ENCODE measurements at places on chromosomes 13 and 19.

- DNase-seq, result no peak
Measured at GRCh38 chr13:30442926-30443325, 20.6 kb downstream of the UBE2L5 start.

GRCh38 chr13:112142401-112142930 is 75.5 kb downstream of the SOX1 start:
- DNase-seq, result no peak

GRCh38 chr19:3671680-3672574 is 28.3 kb downstream of the PIP5K1C start:
- DNase-seq, result no peak

DNA sequence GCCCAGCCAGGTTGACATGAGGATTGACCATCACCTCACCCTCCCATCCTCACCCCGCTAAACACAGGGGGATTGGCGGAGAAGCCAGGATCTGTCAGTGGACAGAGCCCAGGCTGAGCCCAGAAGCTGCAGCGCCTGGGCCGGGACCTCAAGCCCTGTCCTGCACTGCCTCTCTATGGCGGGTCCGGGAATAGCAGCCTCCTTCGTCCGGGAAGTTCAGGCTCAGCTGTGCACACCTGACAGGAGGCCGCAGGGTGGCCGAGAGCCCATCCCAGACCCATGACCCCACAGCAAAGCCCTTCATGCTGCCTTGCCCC is 67.8 kb downstream of the SPACA7 start:
- no peak for DNase-seq

DNA sequence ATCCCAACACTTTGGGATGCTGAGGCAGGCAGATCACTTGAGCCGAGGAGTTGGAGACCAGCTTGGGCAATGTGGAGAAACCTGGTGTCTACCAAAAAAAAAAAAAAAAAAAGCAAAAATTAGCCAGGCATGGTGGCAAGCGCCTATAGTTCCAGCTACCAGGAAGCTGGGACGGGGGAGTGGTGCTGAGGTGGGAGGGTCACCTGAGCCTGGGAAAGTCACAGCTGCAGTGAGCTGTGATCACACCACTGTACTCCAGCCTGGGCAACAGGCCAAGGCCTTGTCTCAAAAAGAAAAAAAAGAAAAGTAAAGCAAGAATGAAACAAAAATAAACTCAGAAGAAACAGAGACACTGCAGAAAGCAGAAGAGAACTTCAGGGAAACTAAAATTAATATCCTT is 31.6 kb downstream of the MTRF1 start:
- no peak for DNase-seq

GRCh38 chr13:94480672-94481145 is 1.2 kb upstream of the DCT start:
- no peak for DNase-seq

GRCh38 chr13:56561327-56561726 is 579.4 kb upstream of the PRR20A start:
- DNase-seq, result no peak

GRCh38 chr19:49133621-49134454 is 14.5 kb downstream of the PPFIA3 start:
- peak; percentile 43 for DNase-seq

GRCh38 chr13:99258210-99258860 is at the start of gene GPR18:
Gene GPR18 (minus strand): TSS chr13:99258379. CDS start chr13:99255872, 2,507 bp downstream.
- DNase-seq, result no peak

DNA sequence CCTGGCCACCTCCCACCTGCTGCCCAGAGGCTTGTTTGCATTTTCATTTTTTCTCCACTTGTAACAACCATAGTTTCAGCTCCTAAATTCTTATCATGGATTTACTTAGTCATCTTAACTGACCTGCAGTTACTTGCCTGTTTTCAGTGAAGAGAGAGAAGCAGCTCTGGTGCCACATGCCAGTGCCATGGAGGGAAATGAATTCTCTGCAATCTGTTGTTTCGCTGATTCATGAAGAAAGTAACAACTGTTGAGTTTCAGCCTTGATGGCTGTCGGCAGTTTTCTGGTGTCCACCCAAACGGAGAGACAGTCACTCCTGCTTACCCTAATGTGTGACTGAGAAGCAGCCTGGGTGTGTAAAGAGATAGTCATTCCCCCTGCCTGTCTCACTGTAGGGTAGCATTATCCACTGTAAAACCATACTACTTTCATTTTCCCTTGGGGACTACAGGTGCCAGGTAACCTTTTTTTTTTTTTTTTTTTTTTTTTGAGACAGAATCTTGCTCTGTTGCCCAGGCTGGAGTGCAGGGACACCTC is 116.1 kb downstream of the DNAJC3 start:
- no peak for DNase-seq

DNA sequence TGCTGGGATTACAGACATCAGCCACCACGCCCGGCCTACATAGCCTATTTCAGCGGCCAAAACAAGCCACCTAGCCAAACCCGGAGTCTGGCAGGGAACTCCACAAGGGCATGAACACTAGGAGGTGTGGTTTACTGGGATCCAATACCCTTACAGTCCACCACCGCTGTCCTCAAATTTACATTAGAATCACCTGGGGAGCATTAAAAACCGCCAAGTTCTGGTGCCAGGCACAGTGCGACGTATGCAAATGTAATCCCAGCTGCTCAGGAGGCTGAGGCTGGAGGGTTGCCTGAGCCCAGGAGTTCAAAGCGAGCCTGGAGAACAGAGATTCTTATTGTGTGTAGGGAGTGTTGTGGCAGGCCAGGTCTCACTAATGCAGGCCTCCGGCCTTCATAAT is 4.2 kb upstream of the AP1M1 start:
- DNase-seq, result no peak

DNA sequence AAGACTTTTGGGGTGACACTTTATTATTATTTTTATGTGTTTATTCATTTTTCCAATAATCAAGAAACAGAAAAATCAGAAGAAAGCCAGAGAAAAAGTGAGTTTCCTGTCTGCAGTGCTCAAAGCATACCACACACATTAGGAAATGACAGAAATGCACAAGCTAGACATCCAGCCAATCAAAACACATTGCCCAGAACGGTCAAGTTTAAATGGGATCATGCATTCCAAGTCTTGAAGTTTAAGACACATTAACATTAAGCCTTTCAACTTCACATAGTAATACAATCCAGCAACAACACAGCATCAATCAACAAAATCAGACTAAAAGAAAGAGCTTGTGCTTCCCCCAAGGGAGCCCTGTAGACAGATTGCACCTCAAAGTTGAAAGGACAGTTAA is 28.7 kb upstream of the MEDAG start:
- DNase-seq, result no peak

DNA sequence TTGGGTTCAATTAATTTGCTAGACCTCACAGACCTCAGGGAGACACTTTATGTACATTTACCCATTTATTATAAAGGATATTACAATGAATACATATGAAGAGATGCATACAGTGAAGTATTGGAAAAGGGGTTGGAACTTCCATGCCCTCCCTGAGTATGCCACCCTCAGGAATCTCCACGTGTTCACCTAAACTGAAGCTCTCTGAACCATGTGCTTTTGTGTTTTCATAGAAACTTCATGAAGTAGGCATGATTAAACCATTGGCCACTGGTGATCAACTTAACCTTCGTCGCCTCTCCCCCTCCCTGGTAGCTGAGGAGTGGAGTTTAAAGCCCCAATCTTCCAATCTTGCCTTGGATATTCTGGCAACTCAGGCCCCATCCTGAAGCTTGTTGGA is 20.3 kb downstream of the ZNF160 start:
- no peak for DNase-seq

DNA sequence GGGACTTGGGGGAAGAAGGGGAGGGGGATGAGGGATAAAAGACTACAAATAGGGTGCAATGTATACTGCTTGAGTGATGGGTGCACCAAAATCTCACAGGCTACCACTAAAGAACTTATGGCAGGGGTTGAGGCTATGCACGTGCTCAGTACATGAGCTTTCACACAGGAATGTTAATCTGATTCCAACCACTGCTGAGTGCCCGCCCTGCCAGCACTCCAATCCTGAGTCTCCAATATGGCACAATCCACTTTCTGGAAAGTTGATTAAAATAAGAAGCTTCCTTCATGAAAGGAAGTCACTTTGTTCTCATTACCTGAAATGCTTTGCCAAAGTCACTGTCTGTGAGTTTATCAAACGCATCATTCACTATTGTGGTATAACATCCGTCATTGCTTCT is 463.0 kb downstream of the IRS2 start:
- no peak for DNase-seq

DNA sequence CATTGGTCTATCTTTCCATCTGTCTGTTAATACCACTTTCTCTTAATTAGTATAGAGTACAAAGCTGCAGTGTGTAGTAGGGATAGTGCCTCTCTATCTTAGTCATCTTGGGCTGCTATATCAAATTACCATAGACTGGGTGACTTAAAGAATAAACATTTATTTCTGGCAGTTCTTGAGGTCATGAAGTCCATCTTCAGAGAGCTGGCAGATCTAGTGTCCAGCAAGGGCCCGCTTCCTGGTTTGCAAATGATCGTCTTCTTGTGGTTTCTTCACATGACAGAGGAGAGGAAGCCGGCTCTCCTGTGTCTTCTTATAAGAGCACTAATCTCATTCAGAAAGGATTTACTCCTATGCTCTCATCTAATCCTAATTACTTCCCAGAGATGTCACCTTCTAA is 6.1 kb downstream of the ZNF700 start:
- DNase-seq, result no peak

- DNase-seq, result no peak
Measured at GRCh38 chr19:30640252-30640965, 268.2 kb downstream of the ZNF536 start.

DNA sequence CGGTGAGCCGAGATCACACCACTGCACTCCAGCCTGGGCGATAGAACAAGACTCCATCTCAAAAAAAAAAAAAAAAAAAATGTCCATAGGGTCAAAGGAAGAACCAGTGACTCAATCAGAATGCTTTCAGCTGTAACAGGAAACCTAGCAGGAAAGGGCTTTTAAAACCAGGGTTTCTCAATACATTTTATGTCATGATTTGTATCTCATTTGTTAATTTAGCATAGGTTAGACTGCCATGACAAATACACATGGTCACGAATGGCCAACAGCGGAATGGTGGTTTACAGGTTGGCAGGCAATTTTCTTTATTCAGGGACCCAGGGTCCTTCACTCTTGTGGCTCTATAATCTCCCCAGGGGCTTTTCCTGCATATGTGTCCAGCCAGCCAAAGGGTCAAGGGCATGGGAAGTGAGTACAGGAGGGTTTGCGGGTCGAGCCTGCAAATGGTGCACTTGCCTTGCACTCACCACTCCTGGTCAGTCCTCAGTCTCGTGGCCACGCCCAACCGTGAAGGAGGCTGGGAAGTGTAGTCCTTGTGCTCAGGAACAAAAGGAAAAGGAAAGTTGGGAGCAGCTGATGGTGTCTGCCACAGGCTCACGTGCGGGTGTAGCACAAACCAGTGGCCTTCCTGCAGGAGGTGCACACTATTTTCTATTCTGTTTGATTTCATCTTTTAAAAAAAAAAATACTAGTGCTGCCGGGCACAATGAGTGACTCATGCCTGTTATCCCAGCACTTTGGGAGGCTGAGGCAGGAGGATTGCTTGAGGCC is 14.8 kb downstream of the DHX34 start:
- no peak for DNase-seq

- no peak for DNase-seq
Measured at GRCh38 chr19:5627395-5627904, 4.6 kb downstream of the SAFB start.

GRCh38 chr19:31418692-31419430 is 69.6 kb upstream of the TSHZ3 start:
- DNase-seq, result no peak

DNA sequence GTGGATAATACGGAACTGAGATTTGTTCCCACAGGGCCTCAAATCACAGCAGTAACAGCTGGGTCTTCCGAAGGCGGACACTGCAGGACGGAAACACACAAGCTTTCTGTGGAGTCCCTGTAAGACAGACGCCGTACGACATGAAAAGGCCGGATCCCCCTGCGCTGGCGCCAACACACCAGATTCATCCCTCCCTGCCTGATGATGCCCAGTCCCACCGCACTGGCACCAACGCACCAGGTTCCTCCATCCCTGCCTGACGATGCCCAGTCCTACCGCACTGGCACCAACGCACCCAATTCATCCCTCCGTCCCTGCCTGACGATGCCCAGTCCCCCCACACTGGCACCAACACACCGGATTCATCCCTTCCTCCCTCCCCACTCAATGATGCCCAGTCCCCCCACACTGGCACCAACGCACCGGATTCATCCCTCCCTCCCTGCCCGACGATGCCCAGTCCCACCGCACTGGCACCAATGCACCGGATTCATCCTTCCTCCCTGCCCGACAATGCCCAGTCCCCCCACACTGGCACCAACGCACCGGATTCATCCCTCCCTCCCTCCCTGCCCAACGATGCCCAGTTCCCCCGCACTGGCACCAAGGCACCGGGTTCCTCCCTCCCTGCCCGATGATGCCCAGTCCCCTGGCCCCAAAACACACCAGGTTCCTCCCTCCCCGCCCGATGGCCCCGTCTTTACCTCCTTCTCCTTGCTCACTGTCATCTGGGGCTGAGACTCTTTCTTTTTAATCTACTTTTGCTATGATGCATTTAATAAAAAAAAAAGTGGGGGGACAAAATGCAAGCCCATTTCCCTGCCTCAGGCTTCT is 55.1 kb downstream of the RASA3 start:
- DNase-seq, result no peak

- no peak for DNase-seq
Measured at GRCh38 chr19:7766535-7766934, 3.5 kb downstream of the CLEC4M start.

DNA sequence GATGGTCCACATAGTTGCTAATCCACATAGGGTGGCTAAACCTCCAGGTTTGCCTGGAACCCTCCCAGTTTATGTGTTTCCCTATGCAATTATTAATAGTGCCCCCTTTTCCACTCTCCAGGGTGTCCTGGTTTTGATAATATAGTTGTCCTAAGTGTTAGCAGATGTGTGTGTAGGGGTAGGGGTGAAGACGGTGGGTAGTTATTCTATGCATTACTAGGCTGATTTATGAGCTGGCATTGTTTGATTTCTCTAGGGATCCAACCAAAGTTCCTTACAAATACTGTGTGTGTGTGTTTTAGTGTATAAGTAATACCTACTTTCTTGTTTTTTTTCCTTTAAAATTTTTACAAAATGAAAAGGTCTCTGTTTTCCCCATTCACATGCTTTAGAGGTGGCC is 21.1 kb downstream of the GTF2F2 start:
- DNase-seq, result no peak

- DNase-seq, result no peak
Measured at GRCh38 chr13:44969551-44970484, 19.5 kb downstream of the NUFIP1 start.

DNA sequence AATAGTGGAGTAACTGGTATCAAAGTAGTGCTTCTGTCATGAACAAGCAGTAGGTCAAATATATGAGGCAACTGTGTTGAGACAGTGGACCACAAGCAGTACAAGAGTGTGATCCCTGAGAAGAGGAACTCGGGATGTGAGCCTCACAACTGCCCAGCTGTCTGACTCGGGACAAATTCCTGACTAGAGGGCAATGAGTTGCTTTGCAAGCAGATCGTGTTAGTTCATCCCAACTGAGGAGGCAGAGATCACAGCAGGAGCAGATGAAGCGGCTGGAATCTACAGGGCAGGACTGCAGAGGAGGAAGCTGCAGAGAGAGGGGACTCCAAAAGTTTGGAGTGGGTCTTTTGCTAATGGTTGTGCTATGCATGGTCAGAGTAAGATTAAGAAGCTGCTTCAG is 741.1 kb downstream of the DIAPH3 start:
- DNase-seq, result no peak
